ENCODE measurements at places on chromosomes 12 and 14. TPM values are rescaled to one million over a fixed set of nuclear protein-coding genes. Genes with fewer than 3 reads are reported as not detected.

DNA sequence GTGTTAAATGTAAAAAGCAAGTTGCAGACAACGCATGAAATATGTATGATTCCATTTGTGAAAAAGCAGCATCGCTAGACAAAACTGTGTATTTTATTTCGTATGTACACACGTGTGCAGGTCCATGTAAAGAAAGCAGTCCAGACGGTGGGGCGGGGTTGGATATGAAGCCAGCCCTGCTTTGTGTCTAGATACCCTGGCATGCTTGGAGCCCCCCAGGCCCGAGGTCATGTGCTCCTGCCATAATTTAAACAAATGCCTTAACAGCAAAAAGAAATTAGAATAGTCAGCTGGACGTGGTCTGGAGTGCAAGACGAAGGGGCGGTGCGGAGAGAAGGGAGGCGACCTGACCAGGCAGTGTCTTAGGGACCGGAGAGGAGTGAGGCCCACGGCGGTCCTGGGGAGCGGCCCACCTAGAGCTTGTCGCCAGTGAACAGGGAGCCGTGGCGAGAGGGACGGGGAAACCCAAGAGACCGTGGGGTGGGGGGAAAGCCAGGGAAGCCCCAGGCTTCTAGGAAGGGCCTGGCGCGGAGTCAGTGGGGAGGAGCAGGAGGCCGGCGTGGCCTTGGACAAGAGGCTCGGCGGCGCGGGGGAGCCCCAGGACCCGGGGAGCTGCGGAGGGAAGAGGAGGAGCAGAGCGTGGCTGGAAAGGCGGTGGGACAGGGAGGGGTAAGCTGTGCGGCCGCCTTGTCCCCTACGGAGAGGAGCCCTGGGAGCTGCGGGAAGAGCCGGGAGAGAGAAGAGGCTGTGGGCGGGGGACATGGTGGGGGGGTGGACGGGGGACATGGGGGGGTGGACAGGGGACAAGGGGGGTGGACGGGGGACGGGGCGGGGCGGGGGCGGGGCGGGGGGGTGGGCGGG, 118.5 kb upstream of the C14orf180 start:
- no peak for DNase-seq

DNA sequence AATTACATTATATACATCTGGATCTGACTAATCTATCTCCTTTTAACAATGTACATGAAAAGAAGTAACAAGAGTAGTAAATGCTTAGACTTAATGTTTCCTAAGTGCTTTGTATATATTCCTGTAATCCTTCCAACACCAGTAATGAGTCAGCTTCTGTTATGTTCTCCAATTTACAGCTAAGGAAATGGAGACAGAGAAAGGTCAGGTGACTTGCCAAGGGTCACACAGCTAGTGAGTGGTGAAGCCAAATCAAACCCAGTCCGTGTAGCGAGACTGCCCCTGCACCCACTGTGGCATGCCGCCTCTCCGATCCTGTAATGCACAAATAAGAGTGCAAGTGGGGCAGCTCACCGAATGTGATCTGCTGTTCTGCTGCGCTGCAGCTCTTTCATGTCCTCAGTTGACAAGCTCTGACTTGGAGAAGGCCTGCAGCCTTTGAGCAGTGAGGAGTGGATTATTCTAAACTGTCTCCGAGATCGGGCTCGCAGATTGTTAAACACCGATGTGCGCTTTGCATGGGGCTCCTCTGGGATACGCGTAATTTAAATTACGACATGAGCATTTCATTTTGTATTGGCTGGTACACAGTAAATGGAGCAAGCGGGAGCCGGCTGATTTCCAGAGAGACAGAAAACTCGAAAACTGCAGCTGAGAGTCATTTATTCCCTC, 65.1 kb upstream of the KTN1 start:
- DNase-seq, result peak; percentile 59

DNA sequence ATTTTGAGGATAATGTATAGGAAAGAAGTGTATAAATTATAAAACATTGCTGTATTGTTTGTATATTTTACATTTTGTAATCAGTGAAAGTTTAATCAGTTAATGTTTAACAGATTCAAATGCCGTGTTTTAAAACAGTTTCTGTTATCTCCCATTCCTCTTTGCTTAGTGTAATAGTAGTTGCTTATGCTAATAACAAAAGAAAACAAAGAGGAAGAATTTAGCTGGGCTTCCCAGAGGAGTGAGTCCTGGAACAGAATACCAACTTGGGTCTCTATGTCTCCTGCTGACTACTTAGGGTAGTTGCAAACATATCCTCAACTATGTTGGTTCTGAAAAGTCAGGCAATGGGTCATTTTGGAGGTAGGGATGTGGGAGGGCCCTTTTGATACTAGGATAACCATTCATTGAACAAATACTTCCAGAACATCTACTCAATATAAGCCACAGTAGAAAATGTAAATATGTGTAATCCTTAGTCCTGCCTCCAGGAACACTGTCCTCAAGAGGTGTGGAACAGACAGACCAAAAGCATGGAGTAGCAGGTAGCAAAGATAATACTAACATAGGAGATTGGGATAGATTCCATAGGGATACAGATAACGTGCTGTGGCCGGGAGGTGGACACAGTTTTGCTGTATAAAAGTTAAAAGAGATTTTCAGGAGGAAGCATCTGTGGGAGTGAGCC, 36.1 kb upstream of the EVL start:
- no peak for DNase-seq

TMTC2 gene
- 1.1 TPM for polyA plus RNA-seq

Measured in foreskin keratinocyte (primary cell).